ENCODE measurements at places on chromosomes 6 and 20.

- DNase-seq = no peak
These were observed 21.6 kb upstream of the ZBTB2 start for GRCh38 chr6:151412909-151413308.

- DNase-seq = no peak
These were observed 592.0 kb upstream of the FLRT3 start for GRCh38 chr20:14929388-14929787.

DNA sequence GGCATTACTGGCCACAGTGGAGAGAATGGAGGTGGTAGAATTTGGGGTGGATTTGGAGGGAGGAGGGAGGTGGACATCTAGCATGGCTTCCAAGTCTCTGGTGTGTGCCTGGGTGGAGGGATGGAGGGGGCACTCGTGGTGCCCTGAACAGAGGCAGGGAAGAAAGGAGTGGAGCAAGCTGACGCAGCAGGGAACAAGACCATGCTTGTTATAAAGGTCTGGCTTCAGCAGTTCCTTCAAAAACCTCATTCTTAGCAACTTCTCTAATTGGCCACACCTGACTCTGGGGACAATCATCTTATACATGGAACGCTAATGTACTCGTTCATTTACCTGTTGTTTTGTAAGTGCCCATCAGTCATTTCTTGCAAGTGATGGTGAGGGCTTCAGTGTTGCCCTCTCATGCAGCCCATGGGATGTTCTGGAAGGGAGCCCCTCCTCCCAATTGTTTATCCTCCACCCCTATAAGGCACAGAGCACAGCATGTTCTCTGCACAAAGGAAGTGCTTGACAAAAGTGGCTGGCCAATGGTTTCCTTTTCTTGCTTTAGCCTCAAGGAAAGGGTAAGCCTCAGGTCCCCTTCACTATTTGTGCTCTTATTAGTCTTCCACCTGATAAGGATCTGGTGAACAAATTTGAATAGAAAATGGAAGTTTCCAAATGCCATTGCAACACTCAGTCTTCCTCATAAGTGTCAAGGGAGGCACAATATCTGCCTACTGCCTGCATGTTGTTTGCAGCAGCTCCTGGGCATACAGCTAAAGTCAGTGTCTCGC is 39.3 kb downstream of the GFOD1 start:
- DNase-seq = no peak

- peak; percentile 84 for DNase-seq
These were observed 23.9 kb downstream of the MAP7 start for GRCh38 chr6:136526196-136526930.

DNA sequence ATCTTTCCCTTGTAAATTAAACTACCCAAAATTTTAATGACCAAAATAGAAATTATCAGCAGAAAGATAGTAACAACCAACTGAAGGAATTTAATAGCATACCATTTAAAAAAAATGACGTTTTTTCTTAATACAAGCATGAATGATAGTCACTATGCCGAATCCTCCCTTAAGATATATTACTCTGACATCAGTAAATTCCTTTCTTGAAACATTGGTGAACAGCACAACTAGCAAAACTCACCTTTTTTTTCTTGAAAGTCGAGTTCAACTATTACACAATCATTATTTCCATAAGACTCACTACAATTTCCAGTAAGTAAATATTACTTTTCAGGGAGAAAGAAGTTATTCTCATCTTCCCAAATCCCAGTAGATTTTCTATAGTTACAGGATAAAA is 433.2 kb downstream of the GRIK2 start:
- DNase-seq = no peak

- no peak for DNase-seq
These were observed 146.8 kb downstream of the CDC5L start for GRCh38 chr6:44534291-44534690.

DNA sequence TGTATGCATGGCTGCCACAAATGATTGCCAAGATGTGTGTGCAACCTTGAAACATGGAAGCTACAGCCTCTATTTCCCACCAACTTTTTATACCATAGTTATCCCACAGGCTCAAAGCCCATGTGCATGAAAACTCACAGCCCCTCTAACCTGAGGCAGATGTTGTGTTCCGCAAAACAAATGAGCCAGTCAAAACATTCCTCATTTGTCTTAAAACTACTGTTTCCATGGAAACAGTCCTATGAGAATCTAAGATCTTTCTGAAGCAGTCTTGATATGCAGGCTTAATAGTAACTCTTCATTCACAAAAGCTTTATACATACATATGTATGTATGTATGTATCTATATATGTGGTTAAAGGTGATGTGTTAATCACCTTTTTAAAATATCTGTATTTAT is 31.2 kb upstream of the MANEA start:
- no peak for DNase-seq

GRCh38 chr20:58871533-58872102 is 19.1 kb downstream of the GNAS start:
- DNase-seq = no peak
